ENCODE measurements at places on chromosomes 3 and 15.

DNA sequence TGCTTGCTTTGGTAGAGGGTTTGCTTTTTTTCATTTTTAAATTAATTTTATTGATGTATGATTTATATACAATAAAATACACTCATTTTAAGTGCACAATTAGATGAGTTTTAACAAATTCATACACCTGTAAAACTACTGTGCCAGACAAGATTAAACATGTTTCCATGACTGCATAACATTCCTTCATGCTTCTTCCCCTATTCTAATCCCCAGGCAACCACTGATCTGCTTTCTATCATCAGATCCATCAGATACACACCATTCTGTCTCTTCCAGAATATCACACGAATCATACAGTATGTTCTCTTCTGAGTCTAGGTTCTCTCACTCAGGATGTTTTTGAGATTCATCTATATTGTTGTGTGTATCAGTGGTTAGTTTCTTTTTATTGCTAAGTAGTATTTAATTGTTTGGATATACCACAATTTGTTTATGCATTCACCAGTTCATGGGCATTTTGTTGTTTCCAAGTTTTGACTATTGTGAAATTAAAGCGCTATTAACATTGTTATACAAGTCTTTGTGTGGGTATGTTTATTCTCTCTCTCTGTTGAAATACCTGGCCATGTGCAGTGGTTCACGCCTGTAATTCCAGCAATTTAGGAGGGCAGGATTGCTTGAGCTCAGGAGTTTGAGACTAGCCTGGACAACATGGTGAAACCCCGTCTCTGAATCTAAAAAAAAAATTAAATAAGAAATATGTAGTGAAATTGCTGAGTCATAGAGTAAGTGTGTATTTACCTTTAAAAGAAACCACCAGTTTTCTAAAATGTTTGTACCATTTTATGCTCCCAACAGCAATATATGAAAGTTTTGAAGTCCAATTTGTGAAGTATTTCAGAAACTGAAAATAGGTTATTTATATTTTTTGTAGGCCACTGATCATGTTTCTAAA lies 7.0 kb upstream of the TFG start:
- DNase-seq = no peak

DNA sequence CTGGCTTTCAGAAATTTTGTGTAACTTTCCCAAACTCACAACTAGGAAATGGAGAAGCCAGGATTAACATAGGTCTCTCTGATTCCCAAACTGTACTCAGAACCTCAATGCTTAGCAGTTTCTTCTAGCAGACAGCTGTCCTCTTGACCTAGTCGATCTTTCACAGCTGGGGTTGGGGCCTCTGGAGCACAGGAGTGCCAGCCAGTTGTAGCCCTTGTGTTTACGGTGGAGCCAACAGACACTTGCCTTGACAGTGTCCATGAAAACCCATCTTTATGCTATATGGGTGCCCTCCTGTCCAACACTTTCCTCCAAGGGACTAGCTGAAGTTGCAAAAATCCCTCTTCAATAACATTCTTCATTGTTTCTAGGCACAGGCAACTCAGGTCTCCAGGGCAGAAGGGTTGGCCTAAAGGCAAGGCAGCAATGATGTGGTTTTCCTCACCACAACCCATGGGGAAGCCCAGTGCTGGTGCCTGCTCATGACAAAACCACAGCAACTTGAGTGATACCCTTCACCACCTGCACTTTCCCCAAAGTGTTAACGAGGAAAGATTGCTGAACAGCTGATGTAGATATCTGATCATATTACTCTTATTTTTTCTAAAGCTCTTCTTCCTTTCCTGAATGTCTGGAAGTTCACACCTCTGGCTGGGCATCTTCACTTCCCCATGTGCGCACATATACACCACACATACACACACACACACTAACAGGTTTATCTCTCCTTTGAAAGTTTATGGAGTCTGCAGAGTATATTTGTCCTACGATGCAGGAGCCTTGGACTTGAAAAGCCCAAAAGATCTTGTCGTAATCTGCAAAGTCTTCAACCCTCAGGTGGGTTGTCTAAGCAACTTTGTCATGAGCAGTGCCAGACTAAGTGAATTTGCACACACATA lies 11.0 kb upstream of the KNG1 start:
- DNase-seq = no peak

- no peak for DNase-seq
Measured at GRCh38 chr3:167084545-167084944, 295.6 kb downstream of the ZBBX start.

DNA sequence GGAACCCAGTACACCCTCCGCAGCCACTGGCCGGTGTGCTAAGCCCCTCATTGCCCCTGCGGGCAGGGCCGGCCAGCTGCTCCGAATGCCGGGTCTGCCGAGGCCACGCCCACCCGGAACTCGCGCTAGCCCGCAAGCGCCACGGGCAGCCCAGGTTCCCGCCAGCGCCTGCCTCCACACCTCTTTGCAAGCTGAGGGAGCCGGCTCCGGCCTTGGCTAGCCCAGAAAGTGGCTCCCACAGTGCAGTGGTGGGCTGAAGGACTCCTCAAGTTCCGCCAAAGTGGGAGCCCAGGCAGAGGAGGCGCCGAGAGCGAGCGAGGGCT lies 81.4 kb upstream of the BCHE start:
- no peak for DNase-seq

DNA sequence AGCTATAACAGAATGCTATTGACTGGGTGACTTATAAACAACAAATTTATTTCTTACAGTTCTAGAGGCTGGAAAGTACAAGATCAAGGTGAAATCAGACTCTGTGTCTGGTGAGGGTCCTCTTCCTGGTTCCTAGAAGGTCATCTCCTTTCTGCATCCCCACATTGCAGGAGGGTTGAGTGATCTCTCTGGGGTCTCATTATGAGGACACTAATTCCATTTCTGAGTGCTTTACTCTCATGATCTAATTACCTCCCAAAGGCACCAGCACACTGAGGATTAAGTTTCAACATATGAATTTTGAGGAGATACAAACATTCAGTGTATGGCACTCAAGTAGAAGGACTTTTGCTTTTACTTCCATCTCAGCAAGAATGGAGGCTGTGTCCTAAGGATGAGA lies 534.1 kb upstream of the KCNMB2 start:
- no peak for DNase-seq

DNA sequence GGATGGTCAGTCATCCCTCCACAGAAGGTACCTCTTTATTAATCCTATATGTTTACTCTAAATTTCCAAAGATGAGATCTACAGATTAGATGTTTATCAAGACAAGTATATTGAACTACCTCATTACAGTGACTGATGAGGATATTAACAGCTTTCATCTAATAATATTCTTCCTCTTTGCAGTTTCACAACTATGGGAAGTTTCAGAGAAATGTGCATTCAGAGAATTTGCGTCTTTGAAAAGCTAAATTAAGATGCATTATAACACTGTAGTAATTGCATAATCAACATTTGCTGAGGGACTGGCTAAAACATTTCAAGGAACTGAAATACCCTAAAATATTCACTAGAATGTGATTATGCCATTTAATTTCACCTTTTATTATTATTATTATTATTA lies 46.7 kb downstream of the MCF2L2 start:
- DNase-seq = no peak

DNA sequence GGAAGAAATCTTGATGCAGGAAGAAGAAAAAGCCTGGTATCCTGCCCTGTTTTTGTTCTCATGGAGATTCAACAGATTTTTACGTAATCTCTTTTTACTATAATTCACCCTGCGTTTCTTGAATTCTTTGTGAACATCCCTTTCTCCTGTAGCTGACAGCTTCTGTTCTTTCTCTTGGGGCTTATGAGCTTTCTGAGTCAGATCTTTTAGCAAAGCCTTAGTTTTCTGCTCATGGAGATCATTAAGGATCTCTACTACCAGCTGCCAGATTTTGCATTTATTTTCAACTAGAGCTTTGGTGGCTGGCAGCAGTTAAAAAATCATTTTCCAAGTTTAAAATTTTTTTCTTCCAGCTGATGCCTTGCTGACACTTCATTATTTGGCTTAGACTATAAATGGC lies 51.6 kb downstream of the MOBP start:
- no peak for DNase-seq

DNA sequence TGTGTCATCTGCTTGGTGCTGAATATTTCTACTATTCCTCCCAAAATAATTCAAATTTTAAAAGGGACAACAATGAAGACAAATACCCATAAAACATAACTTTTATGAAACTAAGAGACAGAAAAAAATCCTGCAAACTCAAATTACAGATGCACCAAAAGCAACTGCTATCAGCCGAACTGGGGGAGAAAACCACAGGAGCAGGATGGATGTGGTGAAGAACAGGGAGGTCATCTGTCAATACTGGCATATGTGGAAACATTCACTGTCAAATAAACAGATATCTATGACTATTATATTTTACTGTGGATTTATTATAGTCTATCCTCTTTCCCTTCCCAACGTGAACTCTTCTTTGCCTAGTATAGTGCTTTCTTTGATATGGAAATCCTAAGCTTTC lies 53.3 kb upstream of the CPOX start:
- DNase-seq = no peak

DNA sequence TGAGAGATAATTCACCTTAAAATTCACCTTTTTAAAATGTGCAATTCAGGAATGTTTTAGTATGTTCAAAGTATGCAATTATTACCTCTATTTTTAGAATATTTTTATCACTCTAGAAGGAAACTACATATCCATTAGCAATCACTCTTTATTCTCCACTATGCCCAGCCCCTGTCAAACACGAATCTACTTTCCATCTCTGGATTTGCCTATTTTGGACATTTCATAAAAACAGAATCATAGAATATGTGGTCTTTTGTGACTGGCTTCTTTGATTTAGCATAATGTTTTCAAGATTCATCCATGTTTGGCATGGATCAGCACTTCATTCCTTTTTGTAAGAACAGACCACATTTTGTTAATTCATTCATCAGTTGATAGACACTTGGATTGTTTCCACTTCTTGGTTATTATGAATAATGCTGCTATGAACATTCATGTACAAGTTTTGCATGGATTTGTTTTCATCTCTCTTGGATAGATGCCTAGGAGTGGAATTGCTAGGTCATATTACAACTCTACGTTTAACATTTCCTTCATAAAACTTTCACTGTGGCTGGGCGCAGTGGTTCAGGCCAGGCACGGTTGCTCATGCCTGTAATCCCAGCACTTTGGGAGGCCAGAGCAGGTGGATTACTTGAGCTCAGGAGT lies 12.7 kb downstream of the HMCES start:
- DNase-seq = no peak

DNA sequence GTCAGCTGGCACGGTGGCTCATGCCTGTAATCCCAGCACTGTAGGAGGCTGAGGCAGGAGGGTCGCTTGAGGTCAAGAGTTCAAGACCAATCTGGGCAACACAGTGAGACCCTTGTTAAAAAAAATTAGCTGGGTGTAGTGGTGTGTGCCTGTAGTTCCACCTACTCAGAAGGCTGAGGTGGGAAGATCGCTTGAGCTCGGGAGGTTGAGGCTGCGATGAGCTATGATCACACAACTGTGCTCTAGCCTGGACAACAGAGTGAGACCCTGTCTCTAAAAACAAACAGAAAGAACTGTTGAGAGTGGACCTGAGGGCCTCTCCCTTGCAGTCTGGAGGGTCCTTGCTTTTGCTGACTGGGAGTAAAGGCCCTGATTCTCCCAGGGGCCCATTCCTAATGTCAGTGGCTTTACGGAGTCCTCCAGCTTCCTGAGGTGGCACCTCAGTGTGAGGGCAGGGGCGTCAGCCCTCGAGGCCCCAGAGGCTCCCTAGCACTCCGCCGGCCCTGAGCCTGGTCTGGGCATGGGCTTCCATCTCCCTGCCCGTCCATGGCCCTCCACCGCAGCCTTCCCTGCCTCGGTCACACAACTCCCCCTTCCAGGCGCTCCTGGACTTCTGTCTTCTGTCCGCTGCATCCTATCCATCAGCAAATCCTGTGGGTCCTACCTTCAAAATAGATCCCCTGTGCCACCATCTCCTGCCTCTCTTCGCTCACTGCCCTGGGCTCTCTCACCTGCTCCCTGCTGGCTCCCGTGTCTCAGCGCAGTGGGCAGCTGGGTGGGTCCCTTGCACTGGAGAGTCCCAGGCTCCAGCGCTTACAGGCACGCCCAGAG lies 19.0 kb downstream of the FBLN2 start:
- DNase-seq = no peak

- no peak for DNase-seq
Measured at GRCh38 chr3:156811089-156811862, 14.9 kb upstream of the LEKR1 start.

DNA sequence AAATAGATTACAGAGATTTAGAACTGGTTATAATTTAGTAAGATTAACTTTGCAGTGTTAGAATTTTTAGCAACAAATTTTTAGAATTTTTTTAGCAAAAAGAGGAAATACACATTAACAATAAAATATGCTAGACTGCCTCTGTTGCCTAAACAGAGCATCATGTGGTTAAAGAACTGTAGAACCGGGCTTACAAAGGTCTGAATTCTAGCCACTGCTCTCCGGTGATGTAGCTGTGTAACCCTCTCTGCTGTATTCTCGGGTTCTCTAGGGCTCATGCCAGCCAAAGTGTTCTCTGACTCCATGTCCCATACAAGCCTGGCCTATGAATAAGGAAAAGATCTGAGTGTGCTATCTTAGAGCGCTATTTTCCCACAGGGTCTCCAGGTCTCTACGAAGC lies 2.9 kb upstream of the P2RY12 start:
- DNase-seq = no peak

DNA sequence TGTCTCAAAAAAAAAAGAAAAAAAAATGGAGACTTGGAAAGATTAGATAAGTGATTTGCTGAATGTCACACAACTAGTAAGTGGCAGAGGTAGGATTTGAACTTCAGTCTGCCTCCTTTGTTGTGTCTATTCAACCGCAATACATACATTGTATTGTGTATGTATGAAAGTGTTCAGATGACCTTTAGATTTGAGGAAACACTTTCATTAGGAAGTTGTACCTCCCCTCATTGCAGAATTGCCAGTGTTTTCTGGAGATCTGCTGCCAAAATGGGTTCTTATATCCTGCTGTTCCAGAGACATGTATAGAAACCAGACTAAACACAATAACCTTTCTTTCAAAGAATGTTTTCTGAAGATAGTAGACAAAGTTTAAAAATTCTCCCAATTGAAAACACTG lies 247.4 kb upstream of the TBL1XR1 start:
- DNase-seq = no peak

DNA sequence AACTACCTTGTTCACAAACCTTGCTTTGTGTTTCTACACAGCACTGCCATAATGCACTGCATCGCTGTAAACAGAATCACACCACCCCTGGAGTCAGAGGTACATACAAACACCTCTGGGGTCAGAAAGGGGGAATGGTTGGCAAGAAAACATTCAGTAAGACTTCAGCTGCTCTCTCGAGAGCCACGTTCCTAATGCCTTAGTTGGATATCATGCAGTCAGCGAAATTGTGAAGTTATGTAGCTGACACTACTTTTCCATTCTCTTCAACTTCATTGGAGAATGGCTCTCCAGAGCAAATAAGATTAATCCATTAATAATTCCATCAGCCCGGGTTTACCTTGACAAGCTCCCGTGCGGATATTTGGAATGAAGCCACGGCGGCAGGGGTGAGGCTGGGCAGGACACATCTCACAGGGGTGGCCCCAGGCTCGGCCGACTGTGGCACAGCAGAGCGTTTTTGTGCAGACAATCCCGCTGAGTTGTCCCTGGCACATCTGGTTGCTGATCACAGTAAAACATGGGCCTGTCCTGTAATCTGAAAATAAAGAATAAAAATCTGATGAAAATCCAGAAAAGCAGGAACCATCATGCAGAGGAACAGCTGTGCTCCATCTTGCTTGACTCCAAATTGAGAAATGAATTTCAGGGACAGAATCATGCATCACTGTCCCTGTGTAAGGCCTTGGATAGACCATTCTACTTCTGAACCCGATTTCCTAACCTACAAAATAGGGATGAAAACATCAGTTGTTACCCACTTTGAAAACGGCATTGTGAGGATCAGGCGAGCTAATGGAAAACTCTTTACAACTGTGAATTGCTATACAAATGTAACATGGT lies 108.0 kb downstream of the FBN1 start:
- DNase-seq = no peak

GRCh38 chr3:187072102-187072501 lies 67.2 kb downstream of the RPL39L start:
- no peak for DNase-seq

Data from stimulated activated CD4-positive, alpha-beta T cell treated with anti-CD3 and anti-CD28 coated beads, TNF-alpha, amount 100 ng/mL, for 4 hours (primary cell).